ENCODE measurements at places on chromosomes 3 and 15.
A peak's percentile ranks its signal among the peaks of the same experiment; 100 is the strongest.

DNA sequence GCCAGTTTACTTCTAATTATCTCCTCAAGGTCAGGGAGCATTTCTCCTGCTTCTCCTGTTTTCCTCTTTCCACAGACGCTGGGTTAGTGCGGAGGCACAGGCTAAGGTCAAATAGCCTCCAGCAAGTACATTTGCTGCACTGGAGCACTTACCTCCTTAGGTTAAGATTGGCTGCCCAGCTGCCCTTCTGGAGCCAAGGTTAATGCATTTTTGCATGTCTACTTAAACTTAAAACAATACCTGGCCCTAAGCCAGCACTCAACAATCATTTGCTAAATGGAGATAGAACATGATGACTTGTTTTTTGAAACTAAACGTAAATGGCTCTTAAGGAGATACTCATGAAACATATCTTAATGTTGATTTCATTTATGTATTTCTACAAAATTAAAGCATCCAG is 83.5 kb downstream of the SSR3 start:
- no peak for DNase-seq

DNA sequence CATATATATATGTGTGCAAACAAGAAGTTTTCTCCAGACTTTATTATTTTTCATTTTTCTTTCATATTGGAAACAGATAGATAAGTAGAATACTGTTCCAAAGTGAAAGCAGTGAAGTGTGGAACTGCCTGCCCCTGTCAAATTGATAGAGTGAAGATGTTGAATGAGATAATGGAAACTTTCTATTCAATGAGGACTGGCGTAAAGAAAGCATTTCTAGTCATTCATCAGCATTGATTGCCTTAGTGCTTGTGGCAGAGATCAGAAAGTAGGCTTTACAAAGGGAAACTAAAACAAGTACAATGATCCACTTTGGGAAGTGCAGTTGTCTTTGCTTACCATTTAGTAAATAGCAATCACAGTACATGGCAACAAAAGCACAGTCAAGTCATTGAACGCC is 300.0 kb downstream of the CADM2 start:
- DNase-seq, result no peak

DNA sequence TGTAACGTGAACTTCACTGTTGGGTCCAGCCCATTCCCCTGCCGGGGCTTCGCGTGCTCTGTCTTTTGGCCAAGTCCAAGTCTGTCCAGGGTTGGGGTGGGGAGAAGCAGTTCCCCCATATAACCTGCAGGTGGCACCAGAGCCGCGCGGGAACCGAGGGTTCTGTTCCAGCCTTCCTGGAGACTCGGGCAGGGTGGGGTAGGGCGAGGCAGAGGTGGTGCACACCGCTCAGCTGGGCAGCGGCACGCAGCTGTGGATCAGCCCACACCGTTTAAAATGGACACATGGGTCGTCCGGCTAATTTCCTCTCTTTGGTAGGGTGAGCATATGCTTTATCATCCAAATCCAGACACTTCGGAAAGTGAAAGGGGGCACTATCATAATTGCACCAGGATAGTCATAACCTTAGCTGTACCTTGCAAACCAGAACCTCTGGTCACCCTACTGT is 118.1 kb downstream of the TBC1D2B start:
- peak; percentile 84 for DNase-seq

DNA sequence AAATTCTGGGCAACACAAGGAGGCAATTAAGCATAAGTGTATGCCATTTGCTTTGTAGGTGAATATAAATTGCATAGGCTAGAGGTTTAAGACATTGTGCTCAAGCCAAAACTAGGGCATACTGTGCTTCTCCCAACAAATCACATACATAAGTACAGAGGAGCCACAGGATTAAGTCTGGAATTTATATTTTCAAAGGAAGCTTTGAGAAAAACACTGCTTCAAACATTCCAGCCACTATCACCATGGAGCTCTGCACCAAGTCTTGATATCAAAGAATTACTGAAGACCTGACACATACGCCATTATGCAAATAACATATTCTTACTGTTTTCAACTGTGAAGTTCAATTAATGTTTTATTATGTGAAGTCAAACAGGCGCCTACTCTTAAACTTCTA is 119.4 kb upstream of the NPHP3 start:
- DNase-seq, result no peak

GRCh38 chr15:42890161-42890913 is 30.2 kb downstream of the TTBK2 start:
- DNase-seq, result no peak

DNA sequence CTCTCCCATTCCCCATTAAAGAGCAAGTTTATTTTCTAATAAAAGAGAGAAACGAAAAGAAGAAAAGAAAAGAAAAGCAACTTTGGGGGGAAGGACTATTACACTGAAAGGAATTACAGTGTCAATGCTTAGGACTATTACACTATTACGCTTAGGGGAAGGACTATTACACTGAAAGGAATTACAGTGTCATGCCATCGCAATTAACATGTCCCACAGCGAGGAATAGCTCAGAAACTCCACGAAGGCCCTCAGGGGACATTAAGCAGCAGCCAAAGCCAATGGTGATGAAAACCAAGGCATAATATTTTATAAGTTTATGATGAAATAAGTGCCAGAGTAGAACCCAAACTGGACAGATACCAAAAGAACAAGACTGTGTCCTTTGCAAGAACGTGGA is 22.1 kb upstream of the DET1 start:
- DNase-seq, result no peak
